ENCODE measurements at places on chromosomes 2 and 18.

GRCh38 chr2:190205657-190206056 is 114.0 kb downstream of the HIBCH start:
- no peak for DNase-seq

DNA sequence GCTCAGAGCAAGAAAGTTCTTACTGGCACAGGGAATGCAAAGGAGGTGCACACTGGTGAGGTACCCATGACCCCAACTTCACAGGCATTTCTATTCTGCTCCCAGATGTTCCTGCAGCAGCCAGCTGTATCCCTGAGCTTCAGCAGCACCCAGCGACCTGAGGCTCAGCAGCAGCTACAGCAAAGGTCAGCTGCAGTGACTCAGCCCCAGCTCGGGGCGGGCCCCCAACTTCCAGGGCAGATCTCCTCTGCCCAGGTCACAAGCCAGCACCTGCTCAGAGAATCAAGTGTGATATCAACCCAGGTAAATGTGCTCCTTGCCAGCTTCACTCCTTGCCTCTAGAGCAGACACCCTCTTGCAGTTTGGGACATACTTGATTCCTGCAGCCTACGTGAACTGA is 14.1 kb upstream of the RPL31 start:
- DNase-seq = no peak

DNA sequence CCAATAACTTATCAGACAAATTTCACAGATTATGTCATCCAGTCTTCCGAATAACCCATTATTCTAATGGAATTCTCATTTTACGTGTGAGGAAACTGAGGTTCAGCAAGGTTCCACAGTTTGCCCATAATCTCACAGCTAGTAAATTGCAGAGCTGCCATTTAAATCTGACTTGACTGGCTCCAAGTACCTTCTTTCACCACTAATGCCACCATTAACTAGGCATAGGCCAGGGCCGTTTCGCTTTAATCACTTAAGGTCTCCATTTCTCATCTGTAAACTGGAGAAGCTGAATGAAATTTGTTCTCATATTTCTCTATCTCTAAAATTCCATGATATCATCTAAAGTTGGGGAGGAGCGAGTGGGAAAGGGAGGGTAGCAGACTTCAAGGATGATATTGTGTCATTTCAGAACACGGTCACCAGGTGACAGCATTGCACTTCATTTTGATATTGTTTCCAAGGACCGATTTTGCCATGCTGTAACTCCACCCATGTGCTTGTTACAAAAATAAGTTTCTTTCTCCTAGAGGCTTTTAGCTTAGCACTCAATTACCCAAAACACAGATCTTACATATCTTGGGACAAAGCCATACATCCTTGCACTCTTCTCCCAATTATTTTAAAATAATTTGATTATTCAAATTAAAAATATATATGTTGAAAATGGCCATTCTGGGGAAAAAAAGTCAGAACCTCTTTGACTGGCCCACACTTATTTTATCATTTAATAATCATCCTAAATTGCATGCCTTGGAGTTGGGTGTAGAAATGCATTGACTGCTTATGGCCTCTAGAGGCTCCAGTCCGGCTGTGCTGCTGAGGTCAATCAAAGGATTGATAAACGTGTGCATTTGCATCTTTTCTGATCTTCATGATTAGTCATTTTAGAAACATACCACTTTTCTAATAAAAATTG is 123.8 kb downstream of the AKAIN1 start:
- no peak for DNase-seq

- no peak for DNase-seq
Measured at GRCh38 chr2:98501876-98502275, 57.2 kb downstream of the INPP4A start.

GRCh38 chr2:15653806-15654726 is 62.4 kb downstream of the DDX1 start:
- DNase-seq = no peak

DNA sequence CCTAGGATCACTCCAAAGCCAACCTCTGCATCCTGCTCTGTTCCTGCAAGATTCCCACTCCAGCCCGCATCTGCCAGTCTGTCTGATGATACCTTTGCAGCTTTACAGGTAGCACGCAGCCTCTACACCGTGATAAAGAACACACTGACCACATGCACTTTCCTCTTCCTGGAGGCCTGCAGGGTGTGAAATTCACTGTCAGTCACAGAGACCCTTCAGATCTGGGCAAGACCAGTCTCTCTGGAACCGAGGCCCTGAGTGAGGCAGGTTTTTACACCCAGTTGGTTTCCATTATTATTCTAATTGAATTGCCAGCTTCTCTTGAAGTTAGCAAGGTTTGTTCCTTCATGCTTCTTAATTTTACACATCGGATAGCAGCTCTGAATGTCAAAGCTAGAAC is 30.5 kb upstream of the TWIST2 start:
- no peak for DNase-seq

DNA sequence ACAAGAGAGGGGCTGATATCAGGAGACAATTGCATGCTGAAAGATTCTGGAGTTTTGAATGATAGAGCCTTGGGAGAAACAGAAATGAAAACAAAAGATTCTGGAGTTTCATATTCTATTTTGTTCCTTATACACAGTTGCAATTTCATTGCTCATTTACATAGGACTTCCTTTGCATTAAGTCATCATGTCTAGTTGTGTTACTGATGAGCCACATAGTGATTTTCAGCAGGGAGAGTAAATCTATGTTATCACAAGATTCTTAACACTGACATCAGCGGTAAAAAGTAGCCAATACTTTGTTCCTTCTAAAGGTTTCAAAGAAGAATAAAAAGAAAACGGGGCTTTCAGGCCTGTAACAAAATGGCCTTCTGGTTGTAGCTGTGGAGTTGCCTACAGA is 7.1 kb downstream of the ADAM17 start:
- DNase-seq = no peak

GRCh38 chr2:76406134-76406855 is 695.6 kb upstream of the GCFC2 start:
- DNase-seq = no peak

DNA sequence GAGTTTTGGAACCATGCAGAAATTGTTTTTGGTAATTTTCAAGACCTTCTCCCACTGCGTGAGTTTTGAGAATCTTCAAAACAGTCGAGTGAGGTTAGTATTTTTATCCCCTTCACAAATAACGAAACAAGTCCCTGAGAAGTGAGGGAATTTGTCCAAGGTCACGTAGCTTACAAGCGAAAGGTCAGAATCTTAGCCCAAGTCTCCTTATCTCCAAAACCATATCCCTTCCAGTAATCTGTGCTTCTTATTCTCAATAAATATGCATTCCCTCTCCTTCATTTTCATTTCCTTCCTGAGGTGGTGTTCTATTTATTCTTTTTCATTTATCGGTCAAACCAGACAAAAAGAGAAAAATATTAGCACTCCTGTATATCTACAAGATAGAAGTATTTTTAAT is 163.6 kb downstream of the MREG start:
- DNase-seq = no peak

GRCh38 chr2:187419808-187420207 is 28.2 kb downstream of the CALCRL start:
- no peak for DNase-seq

- no peak for DNase-seq
Measured at GRCh38 chr18:5414546-5414945, 119.0 kb upstream of the ZBTB14 start.

- no peak for DNase-seq
Measured at GRCh38 chr2:219455581-219455980, 20.9 kb downstream of the SPEG start.

DNA sequence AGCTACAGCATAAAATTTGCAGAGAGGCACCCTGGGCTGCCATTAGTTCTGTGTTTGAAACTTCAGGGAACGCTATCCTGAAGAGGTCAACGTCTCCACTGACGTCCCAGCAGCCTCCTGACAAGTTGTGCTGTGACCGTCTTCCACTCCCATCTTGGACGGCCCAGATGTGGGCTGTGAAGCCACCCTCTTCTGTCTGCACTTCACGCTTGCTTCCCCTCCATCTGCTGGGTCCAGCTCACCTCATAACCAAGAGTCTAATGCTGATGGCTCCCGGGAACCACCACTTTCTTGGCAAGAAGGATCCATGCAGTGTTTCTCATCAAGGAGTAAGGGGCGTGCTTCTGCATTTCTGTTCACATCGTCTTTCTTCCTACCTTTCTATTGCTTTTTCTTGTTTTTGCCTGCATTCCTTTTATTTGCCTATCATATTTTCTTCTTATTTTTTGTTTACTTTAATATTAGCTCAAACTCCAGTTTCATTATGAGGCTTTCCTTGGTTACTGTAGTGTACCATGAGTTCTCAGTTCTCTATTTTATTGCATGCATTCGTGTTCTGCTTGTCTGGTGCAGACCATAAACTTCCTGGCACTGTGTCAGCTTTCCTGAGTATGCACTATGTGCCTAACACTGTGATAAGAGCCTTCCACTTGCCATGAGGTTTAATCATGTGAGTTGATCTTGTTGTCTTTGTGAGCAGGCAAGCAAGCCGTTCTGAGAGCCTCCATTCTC is 631.8 kb upstream of the RAB6C start:
- DNase-seq = no peak

DNA sequence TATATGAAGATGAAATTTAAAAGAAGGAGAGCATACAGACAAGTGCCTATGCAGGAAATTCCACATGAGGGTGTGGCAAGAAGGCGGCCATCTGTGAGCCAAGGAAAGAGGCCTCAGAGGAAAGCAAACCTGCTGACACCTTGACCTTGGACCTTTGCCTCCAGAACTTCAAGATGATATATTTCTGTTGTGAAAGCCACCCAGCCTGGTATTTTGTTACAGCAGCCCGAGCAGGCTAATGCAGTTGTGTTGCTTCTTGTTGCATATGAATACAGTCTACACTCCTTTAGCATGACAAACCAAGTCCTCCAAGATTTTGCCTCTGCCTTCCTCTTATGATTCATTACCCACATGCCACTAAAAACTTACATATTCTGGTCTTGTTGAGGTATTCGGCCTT is 374.8 kb upstream of the TRIB2 start:
- DNase-seq = no peak

DNA sequence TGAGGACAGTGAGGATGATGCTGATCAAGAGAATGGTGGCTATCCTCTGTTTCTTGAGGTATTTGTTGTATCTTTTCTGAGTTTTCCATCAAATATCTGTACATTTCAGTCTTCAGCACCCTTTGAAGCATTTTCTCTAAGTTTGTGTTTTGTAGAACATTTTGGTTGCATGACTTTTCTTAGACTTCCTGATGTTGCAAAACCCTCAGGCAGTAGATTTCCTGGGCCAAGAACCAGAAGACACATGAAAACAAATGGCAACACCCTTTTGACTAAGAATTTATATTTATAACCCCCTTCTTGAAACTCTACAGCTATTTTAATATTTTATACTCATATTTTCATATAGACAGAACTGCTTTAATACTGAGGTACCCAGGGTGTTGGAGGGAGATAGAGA is 16.2 kb downstream of the HNMT start:
- no peak for DNase-seq

- DNase-seq = no peak
Measured at GRCh38 chr18:37985126-37985525, 419.5 kb upstream of the CELF4 start.

GRCh38 chr2:7428454-7429204 is 511.4 kb downstream of the RNF144A start:
- DNase-seq = no peak

DNA sequence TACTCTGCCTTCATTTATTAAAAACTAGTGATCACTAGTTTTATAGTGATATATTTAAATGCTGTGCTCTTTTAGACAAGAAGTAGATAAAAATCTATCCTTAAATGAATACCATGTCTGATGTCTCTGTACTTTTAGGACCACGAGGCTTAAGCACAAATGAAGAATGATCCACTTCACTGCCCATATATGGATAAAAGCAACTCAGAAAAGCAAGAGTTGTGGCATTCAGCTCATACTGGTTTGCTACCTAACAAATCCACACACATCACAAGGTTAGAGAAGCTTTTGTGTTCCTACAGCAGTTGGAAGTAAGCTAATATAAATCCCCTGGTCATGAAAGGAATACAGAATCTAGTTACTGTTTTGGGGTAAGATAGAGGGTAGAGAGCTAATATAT is 72.7 kb upstream of the LPIN2 start:
- DNase-seq = no peak

DNA sequence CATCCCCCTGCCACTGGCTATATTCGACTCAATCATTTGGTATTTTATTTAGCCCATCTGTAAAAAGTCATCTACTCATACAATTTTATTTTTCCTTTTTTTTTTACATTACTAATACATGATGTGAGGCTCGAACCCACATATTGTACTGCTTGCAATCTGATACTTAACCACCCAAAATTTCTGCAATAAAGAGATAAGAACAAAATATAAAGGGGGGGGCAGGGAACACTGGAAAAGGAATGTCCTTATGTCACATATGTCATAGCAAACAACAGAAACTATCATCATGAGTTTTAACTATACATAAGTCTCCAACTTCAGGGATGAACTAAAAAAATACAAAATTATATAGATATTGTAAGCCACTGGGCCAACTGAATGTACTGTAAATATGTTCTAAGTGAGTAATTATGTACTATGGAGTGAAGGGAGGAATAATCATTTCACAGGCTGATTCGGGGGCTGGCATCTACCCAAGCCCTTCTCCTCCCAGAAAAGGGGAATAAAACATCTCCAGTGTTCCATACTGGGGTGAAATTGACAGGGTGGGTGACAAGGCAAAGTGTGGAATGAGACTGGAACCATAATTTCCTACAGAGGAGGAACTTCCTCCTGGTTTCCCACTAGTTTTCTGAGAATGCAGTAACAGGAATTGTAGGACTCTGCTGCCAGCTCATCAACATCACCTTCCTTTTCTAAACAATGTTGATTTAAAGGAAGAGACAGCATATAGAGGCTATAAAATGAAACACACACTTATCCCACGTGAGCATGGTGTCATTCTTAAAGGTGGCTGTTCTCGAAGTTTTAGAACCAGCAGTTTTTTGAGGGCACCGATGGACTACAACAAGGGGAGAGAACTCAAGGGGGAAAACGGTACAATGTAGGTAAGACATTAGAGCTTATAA is 79.5 kb downstream of the FARSB start:
- DNase-seq = no peak

GRCh38 chr2:122078451-122078850 is 323.0 kb downstream of the TSN start:
- DNase-seq = no peak

DNA sequence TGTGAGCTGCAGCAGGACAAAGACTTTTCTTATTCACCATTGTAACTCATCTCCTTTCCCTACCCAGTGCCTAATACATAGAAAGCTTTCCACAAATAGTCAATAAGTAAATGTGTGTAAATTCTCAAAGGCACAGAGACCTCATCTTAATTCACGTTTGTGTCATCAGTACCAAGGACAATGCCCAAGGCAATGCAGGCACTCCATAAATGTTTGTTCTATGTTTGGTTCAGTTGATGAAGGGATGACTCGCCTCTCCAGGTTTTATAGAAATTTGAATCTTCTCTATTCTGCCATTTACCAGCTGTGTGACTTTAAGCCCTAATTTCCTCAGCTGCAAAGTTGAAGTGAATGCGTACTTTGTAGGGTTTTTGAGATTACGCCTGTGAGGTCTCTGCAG is 2.1 kb upstream of the MOGAT1 start:
- no peak for DNase-seq

- DNase-seq = no peak
Measured at GRCh38 chr2:182300608-182301007, 126.2 kb downstream of the PDE1A start.
